ENCODE measurements at places on chromosomes 3 and 15.

- no peak for DNase-seq
Observed at GRCh38 chr15:25670025-25670554, 193.0 kb downstream of the ATP10A start.

- DNase-seq = no peak
Observed at GRCh38 chr15:55555089-55555488, 33.1 kb downstream of the PYGO1 start.

DNA sequence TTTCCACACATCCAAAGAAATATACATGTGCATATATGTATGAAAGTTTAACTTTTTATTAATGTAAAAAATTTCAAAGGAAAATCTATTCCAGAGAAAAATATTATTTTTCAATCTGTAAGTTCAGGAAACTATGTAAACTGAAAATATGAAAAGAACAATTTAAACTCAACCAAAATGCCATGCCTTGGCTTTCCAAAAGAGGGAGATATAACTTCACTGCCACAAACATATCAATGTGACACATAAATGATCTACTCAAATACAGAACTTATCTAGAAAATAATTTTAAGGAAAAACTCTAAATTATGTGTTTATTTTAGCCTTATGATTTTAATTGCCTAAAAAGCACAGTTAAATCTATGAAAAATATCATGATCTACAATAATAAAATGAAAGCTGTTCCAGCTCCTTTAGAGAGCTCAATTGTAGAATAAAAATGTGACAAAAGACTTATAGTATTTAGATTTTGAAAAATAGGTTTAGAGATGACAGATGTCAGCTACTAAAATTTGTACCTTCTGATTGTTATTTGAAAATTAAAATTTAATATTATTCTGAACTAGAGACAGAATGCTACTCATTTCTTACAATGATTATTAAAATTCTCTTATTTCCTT, 94.8 kb downstream of the GBE1 start:
- no peak for DNase-seq

- no peak for DNase-seq
Observed at GRCh38 chr3:145017959-145018358, 1046.3 kb downstream of the DIPK2A start.

GRCh38 chr15:88623061-88623460, 1.9 kb downstream of the AEN start:
- peak; percentile 73 for DNase-seq

DNA sequence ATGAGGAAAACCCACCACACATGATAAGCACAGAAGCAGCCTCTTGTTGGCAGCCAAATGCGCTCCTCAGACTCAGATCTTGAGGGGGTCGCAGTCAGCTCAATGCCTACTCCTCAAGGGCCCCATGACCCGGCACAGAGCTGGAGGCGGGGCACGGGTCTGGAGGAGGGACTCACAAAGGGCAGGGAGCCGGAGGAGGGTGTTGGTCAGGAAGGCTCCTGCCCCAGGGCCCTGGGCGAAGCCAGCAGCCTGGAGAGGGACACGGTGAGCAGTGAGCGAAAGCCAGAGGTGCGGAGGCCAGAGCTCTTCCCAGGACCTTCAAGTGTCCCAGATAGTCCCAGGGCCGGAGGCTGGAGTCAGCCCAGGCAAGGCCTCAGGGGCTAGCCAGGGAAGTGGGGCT, 9.8 kb downstream of the CACNA2D2 start:
- DNase-seq = no peak

DNA sequence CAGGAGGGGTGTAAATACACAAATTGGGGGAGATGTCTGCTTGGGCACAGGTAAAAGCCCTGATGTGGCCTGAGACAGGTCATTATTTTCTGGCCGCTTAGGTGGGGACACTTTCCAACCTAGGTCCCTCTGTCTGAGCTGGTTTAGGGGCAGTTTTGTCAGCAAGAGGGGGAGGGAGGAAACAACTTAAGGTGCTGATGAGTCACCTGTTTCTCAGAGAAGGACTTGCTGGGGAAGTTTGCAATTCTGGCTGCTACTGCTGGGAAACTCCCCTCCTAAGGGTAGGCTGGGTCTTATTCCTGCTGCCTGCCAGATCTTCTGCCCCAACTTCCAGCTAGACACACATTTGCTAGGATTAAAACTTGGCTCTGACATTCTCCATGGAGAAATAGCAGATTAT, 4.8 kb upstream of the RHOV start:
- peak; percentile 46 for DNase-seq

GRCh38 chr3:86969500-86970189, 21.3 kb downstream of the VGLL3 start:
- DNase-seq = peak; percentile 6

- no peak for DNase-seq
Observed at GRCh38 chr3:29937185-29937584, 656.3 kb downstream of the RBMS3 start.

DNA sequence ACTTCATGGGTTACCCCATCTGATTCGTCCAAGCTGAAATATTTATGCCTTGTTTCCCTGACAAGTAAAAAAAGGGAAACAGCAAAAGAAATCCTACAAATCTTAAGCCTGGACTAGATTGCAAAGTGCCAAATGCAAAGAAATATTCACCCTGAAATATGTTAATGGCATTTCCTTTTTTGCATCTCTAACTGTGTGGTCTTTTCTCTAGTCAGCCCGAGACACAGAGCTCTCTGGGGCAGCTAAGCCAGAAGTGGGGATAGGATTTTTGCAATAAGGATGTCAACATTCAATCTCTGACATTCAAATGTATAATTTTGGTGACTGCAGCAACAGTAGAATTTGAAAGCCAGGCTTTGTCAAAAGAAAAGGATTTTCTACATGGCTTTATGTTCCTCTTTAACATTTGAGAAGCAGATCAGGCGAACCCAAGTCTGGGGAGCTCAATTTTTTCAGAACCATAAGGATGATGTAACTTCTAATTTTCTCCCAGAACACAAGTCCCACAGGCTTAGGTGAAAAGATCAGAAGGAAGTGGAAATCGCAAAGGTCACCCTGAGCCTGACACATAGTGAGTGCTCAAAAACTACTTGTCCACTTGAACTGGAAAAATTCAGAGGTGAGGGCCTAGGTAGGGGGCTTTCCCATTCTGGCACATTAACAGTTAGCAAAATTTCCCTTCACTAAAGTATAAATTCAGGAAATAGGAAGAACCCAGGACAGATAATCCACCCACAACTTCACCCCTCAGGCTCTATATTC, 28.2 kb upstream of the KCNMB3 start:
- DNase-seq = no peak

GRCh38 chr3:157300981-157301663, 135.5 kb upstream of the PTX3 start:
- no peak for DNase-seq

DNA sequence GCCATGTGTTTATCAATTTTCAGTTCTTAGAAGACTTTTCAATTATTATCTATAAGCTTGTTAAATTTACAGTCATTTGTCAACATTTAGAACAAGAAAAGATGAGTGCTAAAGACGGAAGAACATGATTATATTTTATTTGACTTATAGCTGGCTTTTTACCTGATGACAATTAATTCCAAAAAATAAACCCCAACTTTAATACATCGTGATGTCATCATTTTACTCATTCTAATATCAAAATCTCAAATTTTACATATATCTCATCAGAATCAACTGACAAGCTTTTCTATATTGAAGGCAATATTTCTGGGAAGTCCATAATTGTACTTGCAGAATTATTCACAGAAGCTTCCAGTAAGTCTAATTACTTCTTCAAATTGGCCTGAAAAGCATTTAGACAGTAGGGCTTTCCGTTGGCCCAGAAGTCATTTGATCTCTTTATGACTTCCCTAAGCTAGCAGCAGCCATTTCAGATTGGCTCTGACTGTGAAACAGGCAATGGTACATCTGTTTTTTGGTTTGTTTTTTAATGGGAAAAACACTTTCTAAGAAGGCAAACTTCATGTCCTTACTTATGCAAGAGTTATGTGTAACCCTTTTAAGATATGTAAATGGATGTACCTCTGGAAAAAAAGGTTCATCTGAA, 234.7 kb upstream of the PLSCR5 start:
- no peak for DNase-seq

- DNase-seq = peak; percentile 30
Observed at GRCh38 chr15:40471105-40471807, 472 bp downstream of the CHST14 start.

- no peak for DNase-seq
Observed at GRCh38 chr3:11482021-11482420, 161.7 kb downstream of the VGLL4 start.

DNA sequence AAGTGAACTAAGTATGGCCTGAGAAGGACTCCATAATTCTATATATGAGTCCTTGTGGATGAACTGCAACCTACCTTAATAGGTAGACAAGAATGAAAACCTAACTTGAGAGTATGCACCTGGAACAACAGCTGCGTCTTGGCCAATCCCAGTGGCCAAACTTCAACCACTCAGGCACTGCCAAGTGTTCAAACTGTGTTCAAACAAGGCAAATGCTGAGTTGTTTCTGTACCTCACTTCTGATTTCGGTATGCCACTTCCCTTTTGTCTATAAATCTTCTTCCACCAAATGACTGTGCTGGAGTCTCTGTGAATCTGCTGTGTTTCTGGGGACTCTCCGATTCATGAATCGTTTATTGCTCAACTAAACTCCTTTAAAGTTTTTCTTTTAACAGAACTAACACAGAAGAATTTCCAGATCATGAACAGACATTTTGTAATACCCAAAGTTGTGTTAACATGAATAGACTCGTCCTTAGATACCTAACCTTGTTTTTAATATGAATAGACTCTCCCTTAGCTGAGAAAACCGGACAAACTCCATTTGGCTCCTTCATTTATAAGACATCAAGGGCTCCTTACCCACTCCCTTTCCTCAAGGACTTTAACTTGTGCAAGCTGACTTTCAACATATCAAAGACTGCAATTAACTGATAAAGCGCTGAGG, 4.1 kb downstream of the ZNF717 start:
- no peak for DNase-seq

DNA sequence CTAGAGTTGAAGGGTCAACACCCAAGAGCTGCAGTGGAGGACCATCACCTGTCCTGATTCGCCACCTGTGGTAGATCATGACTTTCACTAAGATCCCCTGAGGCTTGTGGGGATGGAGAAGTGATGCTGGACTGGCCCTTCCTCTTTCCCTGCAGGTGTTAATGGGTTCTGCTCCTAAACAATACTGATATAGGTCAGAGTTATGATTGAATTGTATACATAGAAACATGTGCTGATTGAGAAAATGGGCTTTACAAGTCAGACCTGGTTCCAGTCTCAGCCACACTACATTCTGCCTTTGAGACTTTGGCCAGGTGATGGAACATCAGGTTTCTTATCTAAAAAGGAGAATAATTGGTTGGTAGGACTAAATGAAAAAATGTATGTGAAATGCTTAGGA, 418.9 kb upstream of the TPRG1 start:
- no peak for DNase-seq

GRCh38 chr3:10249833-10250232, 1.6 kb downstream of the TATDN2 start:
- DNase-seq = no peak

GRCh38 chr3:53618524-53618906, 124.1 kb downstream of the CACNA1D start:
- no peak for DNase-seq

DNA sequence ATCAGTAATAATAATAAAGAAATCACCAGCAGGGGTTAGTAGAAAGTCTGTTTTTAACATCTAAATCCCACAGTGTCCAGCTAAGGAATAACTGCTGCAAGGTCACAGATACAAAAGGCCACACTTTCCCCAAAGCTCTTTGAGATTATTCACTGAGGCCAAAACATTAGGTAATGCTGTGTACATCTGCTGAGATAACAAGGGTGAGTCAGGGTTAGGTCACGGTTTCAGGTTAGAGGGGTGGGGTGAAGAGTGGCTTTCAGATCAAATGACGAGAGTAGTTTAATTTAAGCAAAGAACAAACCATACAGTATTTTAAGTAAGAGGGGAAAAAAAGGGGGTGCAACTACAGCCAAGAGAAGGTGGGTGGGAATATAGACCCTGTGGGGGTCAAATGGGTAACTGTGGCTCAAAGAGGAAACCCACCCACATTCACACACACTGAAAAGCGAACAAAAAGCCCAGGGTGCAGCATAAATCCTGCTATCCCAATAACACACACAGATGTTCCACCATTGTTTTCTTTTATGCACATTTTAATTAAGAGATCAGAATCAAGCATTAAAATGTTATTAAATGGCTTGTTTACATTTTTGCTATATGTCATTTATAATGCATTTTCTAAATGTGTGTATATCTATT, 412.9 kb downstream of the TIGIT start:
- DNase-seq = peak; percentile 16

All from stimulated activated CD4-positive, alpha-beta T cell treated with anti-CD3 and anti-CD28 coated beads, Interleukin-2, amount 100 ng/mL, for 24 hours (primary cell).